Regular cardiac myocyte (primary cell): ENCODE measurements at places on chromosomes 6 and 20. TPM values are rescaled to one million over a fixed set of nuclear protein-coding genes. Genes with fewer than 3 reads are reported as not detected.

Gene KIAA0408
- 0.38 and 0.85 TPM in 2 replicates for total RNA-seq

Gene SRSF12
- under 0.01 and 0.28 TPM in 2 replicates for total RNA-seq

Gene TMX4
- total RNA-seq, result 21.7 and 26.5 TPM in 2 replicates

Gene LY6G6D
- not detected in 2 replicates for total RNA-seq

Gene BMP5
- 0.38 and 1.1 TPM in 2 replicates for total RNA-seq

Gene TGM3
- total RNA-seq, result 0.19 and 0.28 TPM in 2 replicates

Gene SIM1
- under 0.01 and 1.9 TPM in 2 replicates for total RNA-seq

Gene KCNQ2
- total RNA-seq, result 0.19 TPM in 1 of 2 replicates, not detected in the other

Gene ULBP2
- total RNA-seq, result 8.7 and 12.5 TPM in 2 replicates

Gene PPP1R14C
- 0.38 and 2.5 TPM in 2 replicates for total RNA-seq

Gene KIF13A
- total RNA-seq, result 56.2 and 73.9 TPM in 2 replicates

Gene DBNDD2
- 1.4 and 3.5 TPM in 2 replicates for total RNA-seq

Gene ADGRG6
- total RNA-seq, result 1.3 and 2.8 TPM in 2 replicates

Gene ZNF318
- total RNA-seq, result 3.9 and 5.8 TPM in 2 replicates

Gene LPA
- total RNA-seq, result under 0.01 TPM in 1 of 2 replicates, not detected in the other

Gene MDFI
- 1.3 and 2.8 TPM in 2 replicates for total RNA-seq

Gene GJA10
- not detected in 2 replicates for total RNA-seq

Gene EFCAB8
- total RNA-seq, result under 0.01 and 0.38 TPM in 2 replicates

Gene HLA-DMB
- under 0.01 and 1.4 TPM in 2 replicates for total RNA-seq

Gene RPN2
- total RNA-seq, result 202 and 355 TPM in 2 replicates

Gene ZNF217
- total RNA-seq, result 17.2 and 18.8 TPM in 2 replicates

Gene PTCRA
- 0.19 TPM in 1 of 2 replicates, not detected in the other for total RNA-seq

Gene HLA-DQB2
- not detected in 2 replicates for total RNA-seq

Gene MRAP2
- 1.7 and 3.7 TPM in 2 replicates for total RNA-seq

Gene DEFB132
- total RNA-seq, result not detected in 2 replicates

Gene BANF2
- total RNA-seq, result not detected in 2 replicates

Gene NFYA
- total RNA-seq, result 9.3 and 22.6 TPM in 2 replicates

Gene SLPI
- 0.58 TPM in 1 of 2 replicates, not detected in the other for total RNA-seq

Gene MCCD1
- total RNA-seq, result not detected in 2 replicates

Gene COL10A1
- under 0.01 TPM in 1 of 2 replicates, not detected in the other for total RNA-seq

Gene FAM50B
- 6.8 and 10.4 TPM in 2 replicates for total RNA-seq

Gene HFE
- total RNA-seq, result 13.0 and 14.2 TPM in 2 replicates

Gene HLA-DQB1
- under 0.01 TPM in 1 of 2 replicates, not detected in the other for total RNA-seq

Gene SYNDIG1
- 0.58 and 1.4 TPM in 2 replicates for total RNA-seq

Gene NRN1
- total RNA-seq, result under 0.01 TPM in 2 replicates

Gene BPIFB2
- not detected in 2 replicates for total RNA-seq

Gene EBF4
- under 0.01 and 0.56 TPM in 2 replicates for total RNA-seq

Gene LINC00237
- total RNA-seq, result not detected in 2 replicates

Gene MUC22
- not detected in 2 replicates for total RNA-seq

Gene ID4
- total RNA-seq, result 14.1 and 27.0 TPM in 2 replicates

Gene AKAP7
- total RNA-seq, result 8.6 and 23.7 TPM in 2 replicates

Gene TMEM244
- not detected in 2 replicates for total RNA-seq

Gene EYA2
- total RNA-seq, result 0.19 and 0.28 TPM in 2 replicates

Gene SLC17A9
- 7.9 and 21.9 TPM in 2 replicates for total RNA-seq

Gene DSN1
- 14.7 and 25.9 TPM in 2 replicates for total RNA-seq

Gene ZNF341
- 0.77 and 1.1 TPM in 2 replicates for total RNA-seq

Gene NEU1
- 51.4 and 93.9 TPM in 2 replicates for total RNA-seq

Gene SASH1
- total RNA-seq, result 71.7 and 118 TPM in 2 replicates

Gene UNC5CL
- under 0.01 TPM in 1 of 2 replicates, not detected in the other for total RNA-seq

Gene MOG
- not detected in 2 replicates for total RNA-seq
